ENCODE measurements at places on chromosomes 7 and 10.

DNA sequence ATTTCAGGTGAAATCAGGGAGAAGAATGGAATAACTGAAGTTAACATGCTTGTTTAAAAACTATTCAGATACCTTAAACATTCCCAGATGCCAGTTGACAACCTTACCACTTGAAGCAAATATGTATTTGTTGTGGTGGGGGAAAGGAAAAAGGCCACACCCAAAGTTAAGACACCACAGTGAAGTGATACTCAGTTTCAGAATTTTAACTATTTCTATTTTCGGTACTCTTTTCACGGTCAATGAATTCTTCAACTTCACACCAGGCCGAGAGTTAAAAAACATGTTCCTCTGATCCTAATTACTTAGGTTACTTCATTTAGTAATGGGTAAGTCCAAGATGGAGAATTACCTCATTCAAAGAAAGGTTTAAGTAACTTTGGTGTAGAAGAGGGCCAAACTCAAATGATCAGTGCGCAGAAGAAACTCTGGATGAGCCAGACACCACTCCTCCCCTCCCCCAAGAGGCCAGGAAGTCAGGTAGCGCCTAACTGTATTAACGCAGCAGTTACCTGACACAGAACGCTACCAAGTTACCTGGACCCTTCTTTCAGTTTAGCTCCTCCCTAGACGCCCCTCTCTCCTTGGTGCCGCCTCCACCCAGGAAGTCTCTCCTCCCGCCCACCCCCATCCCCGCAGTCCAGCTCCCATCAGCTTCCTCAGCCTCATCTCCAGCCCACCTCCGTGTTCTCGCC, 700 bp downstream of the MTPN start:
- DNase-seq, result no peak

DNA sequence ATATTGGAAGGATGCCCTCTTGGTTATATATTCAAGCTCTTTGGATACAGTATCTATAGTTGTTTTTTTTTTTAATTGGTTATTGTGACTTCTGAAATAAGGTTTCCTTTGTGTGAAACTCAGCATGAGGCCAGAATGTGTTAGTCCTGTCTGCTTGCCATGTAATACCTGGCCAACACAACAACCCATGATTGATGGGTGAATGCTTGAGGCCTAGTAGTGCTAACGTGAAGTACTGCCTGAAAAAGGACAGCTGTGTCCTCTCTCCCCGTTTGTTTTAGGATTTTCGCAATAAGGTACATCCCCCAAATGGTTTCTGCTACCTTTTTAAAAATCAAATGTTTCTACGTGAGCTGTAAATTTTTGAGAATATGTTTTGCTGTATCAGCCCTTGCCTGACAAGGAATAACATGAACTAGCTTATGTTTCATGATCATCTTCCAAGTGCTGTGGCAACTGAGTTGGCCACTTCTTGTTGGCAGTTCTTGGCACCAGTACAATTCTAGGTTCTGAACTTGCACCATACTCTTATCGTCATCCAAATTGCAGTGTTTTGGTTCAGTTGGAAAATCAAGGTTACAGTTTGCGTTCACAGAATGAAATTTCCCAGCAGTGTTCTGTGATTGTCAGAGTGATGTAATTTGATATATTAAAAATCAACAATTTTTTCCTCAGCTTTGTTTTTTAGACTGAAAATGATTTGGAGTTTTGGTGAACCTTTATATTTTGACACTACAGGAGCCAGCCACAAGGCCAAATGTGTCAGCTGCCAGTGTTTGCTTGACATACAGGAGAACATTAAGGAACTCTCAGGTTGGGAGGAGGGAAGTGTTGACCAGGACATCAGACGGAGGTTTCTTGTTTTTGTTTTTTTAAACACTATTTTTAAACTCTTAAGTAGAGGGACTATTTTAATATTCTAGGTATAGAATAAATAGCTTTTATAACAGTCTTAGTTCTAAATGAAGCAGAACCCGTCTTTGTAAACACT, 13.5 kb upstream of the ASCC1 start:
- no peak for DNase-seq

DNA sequence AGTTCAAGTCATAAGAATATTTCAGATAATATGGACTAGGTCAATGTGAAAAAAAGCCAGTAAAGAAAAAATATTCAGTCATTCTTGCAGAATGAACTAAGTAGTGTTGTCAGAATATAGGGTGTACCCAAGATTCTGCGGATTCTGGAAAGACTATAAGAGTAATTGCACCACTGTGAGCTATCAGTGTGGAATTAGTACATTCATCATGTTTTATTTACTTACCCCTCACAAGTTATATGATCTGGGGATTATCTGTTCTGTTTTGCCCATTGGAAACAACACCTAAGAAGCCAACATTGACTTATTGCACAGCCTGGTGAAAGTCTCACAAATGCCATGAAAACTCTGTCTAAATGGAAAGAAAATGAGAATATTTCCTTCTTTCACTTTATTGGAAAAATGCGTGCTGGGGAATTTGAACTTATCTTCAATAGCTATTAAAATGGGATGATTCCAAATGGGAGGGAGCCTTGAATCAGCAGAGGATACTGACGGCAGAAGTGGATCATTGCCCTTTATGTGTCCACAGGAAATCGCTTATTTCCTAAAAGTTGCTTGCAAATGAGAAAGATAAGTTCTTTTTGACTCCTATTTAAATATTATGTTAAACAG, 563.3 kb upstream of the POM121L12 start:
- DNase-seq, result no peak

DNA sequence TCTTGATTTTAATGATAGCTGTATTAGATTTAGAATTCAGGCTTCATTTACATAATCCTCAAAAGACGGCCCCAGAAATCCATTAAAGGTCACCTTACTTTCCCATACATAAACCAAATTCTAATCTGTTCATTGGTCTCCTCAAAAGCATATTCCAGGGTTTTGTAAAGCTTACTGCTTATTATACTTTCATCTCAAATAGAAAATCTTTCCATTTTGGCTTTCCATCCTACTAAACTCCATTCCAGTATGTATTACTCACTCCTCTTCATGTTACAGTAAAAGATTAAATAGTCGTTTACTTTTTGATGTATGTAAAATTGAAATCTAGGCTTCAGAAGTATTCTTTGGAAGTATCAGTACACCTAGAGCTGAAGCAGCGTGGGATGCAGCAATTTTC, 143.5 kb upstream of the LRRN3 start:
- DNase-seq, result no peak

DNA sequence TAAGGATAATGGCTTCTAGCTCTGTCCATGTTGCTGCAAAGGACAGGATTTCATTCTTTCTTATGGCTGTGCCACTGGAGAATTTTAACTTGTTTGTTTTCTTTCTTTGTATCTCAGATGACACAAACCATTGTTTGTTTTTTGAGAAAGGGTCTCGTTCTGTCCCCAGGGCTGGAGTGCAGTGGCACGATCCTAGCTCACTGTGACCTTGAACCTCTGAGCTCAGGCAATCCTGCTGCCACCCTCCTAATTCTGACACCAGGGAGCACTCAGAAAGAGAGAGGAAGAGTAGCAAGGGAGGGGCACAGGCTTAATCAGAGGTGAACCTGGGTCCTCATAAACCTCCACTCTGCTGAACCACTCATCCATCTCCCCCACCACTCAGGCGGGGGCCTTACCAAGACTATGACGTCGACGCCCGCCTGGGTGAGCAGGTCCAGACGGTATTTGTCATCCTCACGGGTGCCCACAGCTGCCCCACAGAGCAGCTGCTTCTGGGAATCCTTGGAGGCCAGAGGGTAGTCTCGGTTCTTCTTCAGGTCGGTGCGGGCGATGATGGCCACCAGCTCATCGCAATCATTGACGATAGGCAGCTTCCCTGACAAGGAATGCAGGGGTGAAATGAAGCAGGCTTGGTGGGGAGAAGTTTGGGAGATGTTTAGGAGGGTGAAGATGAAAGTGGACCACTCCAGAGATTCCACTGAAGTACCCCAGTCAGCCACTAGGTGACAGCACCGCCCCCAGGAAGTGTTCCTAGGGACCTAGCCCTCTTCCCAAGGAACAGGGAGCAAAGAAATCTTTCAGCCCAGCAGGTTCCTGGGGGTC, 11.6 kb downstream of the IMPDH1 start:
- DNase-seq, result peak; percentile 64

DNA sequence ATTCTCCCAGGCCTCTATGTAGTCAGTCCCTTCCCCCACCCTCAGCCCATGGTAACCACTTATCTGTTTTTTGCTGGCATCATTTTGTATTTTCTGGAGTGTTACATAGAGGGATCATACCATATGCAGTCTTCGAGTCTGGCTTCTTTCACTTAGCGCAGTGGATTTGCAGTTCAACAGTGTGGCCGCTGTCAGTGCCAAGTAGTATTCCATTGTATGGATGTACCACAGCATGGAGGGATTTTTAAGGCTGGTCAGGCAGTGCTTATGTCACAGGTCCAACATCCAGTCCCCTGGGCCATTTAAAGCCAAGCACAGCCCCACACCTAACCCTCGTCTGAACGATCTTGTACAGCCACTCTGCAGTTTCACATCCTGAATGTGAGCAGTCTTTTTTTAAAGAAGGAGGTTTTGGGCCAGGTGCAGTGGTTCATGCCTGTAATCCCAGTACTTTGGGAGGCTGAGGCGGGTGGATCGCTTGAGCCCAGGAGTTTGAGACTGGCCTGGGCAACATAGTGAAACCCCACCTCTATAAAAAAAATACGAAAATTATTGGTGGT, 121.8 kb downstream of the CUX1 start:
- DNase-seq, result no peak

DNA sequence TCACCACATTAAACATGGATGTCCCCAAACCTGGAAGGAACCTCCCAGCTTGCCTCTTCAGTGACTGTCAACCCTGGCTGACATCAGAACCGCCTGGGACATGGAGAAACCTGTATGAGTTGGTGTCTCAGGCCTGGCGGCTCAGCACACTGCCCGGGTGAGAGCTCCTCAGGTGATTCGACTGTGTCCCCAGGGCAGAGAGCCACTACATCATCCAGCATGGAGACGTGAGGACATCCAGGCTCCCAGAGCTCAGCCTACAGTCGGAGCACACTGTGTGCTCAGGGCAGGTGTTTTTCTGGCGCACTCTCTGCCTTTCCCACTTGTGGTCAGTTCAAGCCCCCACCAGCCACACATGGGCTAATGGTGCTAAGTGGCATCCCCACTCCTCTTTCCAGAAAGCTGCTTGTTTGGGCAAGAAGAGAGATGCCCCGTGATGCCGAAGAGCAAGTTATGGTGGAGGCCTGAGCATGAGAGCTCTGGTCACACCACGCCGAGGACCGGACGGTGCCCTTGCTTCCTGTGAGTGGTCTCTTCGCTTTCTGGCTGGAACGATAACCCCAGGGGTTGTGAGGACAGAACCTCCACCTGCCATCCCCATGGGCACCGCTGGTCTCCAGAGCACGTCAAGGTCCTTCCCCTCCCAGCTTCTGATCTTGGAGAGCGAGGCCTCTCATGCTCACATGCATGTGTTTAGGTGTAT, 38.5 kb downstream of the AMZ1 start:
- DNase-seq, result no peak

DNA sequence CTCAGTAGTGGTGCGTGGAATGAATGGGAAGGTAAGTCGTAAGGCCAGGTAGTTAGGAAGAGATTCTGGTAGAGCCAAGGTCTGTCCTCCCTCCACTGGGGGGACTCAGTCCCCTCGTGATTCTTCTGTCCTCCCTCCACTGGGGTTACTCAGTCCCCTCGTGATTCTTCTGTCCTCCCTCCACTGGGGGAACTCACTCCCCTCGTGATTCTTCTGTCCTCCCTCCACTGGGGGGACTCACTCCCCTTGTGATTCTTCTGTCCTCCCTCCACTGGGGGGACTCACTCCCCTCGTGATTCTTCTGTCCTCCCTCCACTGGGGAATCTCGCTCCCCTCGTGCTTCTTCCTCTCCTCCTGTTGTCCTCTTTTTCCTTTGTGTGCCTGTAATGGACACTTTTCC, 125.1 kb downstream of the CELF2 start:
- DNase-seq, result no peak

DNA sequence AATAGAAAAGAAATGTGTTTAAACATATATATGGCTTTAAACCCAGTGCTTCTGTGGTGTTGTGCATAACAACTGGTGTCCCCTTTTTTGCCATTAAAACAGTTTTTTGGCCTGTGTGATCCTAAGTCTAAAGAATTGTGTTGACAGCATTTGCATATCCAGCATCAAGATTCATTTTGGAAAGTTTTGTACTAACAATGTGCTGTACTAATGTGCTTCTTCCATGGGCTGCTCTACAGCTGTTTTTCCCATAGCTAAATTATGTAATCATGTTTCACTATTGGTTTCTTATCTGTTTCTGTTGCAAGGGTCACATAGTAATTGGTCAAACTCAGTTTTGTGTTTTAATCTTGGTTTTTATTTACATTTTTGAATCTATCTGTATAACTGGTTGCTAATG, 5.5 kb downstream of the CNNM2 start:
- no peak for DNase-seq

Measured in activated CD4-positive, alpha-beta T cell treated with anti-CD3 and anti-CD28 coated beads, Interleukin-2, amount 50 U/mL, for 48 hours (primary cell).